ENCODE measurements at places on chromosomes 2 and 18. TPM values are rescaled to one million over a fixed set of nuclear protein-coding genes. Genes with fewer than 3 reads are reported as not detected.

- no peak for DNase-seq
- no peak overlapping the region for H3K27ac ChIP-seq
- H3K36me3 ChIP-seq: no peaks in the 10 kb centered on the region
- peaks cover 57% of the 10 kb centered on the region for H3K27me3 ChIP-seq
- H3K4me3 ChIP-seq: peak overlapping the region; percentile 28
- peaks cover 13% of the 10 kb centered on the region for H3K4me1 ChIP-seq
Observed at GRCh38 chr2:15941481-15941850, 1.1 kb downstream of the MYCN start.

- DNase-seq: no peak
- peaks cover 3% of the 10 kb centered on the region for H3K27me3 ChIP-seq
- no peaks in the 10 kb centered on the region for H3K36me3 ChIP-seq
- H3K27ac ChIP-seq: no peak overlapping the region
- no peak overlapping the region for H3K4me3 ChIP-seq
Observed at GRCh38 chr2:54687595-54688152, 35.8 kb upstream of the EML6 start.

DNA sequence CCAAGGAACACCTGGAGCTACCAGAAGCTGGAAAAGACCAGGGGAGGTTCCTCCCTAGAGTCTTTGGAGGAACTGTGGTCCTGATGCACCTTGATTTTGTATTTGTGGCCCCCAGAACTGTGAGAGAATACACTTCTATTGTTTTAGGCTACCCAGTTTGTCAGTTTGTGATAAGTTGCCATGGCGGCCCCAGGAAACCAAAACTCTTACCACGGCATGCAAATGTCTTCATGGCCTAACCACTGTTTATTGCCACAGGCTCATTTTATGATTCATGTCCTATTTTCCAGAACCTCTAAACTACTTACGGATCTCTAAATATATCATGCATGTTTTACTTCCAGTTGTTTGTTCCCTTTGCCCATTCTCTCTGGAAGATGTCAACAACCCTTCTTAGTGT is 1250.7 kb upstream of the FAM98A start:
- H3K27ac ChIP-seq: no peak overlapping the region
- H3K27me3 ChIP-seq: no peaks in the 10 kb centered on the region
- H3K36me3 ChIP-seq: no peaks in the 10 kb centered on the region
- no peak overlapping the region for H3K4me3 ChIP-seq
- no peaks in the 10 kb centered on the region for H3K4me1 ChIP-seq
- DNase-seq: no peak

DNA sequence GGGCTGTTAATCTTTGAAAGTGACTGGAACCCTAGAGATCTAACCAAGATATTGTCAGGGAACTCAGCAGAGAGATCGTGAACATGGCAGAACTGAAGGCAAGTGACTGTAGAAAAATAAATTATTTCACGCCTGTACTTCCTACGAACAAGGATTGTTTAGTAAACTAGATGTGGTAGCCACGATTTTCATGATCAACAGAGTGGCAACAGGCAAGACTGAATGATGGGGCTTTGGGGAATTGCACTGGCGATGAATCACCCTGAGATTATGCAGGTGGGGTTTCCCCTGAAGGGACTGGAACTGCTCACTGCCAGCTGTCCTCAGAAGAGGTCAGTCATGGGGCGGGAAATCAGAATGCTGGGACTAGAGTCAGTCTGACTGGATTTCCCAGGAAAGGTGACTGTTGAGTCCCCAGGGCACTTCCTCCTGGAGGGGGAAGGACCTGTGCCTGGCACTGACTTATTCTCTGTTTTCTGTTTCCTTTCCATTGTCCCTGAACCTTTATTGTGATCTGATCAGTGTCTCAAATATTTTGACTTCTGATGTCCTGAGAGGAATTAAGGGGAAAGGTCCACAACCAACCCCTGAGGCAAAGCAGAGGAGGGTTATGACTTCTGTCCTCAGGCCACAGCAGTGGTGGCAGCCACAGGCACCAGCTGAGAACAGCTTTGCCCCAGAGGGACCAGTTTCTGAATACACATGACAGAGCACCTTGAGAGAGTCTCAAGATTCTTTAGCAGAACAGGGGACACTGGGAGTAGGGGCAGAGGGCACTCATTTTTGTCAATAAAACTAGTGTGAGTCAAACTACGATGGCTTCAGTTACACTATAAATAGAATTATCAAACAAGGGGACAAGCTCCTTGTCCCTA is 70.0 kb downstream of the NAB1 start:
- DNase-seq: peak; percentile 85
- peak overlapping the region; percentile 89 for H3K27ac ChIP-seq
- H3K4me3 ChIP-seq: no peak overlapping the region
- peaks cover 42% of the 10 kb centered on the region for H3K4me1 ChIP-seq

GRCh38 chr2:96108541-96109360 is 7.6 kb downstream of the ADRA2B start:
- no peak for DNase-seq
- H3K4me3 ChIP-seq: no peak overlapping the region
- no peaks in the 10 kb centered on the region for H3K36me3 ChIP-seq
- no peaks in the 10 kb centered on the region for H3K27me3 ChIP-seq

DNA sequence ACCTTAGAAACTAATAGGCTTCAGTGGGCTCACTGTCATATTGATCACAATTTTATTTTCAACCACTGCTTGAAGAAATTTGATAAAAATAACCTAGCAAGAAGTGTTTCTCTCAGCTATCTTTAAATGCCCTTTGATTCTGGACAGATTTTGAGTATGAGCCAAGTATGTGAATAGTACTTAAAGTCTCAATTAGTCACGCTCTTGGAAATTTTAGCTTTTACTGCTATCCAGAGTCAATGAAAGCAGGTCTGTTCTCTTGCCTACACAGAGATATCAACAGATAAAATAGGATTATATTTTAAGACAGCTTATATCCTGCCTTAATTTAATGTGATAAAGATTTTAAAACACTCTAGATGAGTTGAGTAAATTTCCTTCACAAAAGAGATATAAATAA is 337.3 kb downstream of the CBLN2 start:
- H3K36me3 ChIP-seq: no peaks in the 10 kb centered on the region
- H3K27ac ChIP-seq: no peak overlapping the region
- DNase-seq: no peak
- no peaks in the 10 kb centered on the region for H3K27me3 ChIP-seq

- H3K36me3 ChIP-seq: no peaks in the 10 kb centered on the region
- DNase-seq: no peak
- H3K27me3 ChIP-seq: peaks cover 4% of the 10 kb centered on the region
- H3K4me1 ChIP-seq: no peaks in the 10 kb centered on the region
Observed at GRCh38 chr2:56613254-56613653, 429.5 kb downstream of the CCDC85A start.

- no peak overlapping the region for H3K27ac ChIP-seq
- H3K4me3 ChIP-seq: no peak overlapping the region
- DNase-seq: no peak
- no peaks in the 10 kb centered on the region for H3K27me3 ChIP-seq
Observed at GRCh38 chr2:149167001-149167780, 128.7 kb downstream of the LYPD6B start.

DNA sequence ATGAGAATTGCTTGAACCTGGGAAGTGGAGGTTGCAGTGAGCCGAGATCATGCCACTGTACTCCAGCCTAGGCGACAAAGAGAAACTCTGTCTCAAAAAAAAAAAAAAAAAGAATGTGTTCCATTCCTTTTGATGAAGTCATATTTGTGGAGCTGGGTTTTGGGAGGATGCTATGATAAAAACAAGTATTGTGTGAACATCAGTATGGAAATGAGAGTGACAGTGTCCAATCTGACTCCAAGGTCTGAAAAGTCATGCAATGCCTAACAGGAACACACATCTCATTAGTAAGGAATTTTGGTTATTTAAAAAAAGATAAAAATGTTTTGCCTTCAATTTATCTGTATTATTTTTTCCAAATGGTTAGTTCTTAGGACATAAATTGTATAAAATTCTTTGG is 11.8 kb downstream of the GCFC2 start:
- no peak overlapping the region for H3K4me3 ChIP-seq
- peaks cover 2% of the 10 kb centered on the region for H3K4me1 ChIP-seq
- peaks cover 3% of the 10 kb centered on the region for H3K36me3 ChIP-seq
- H3K27ac ChIP-seq: no peak overlapping the region

DNA sequence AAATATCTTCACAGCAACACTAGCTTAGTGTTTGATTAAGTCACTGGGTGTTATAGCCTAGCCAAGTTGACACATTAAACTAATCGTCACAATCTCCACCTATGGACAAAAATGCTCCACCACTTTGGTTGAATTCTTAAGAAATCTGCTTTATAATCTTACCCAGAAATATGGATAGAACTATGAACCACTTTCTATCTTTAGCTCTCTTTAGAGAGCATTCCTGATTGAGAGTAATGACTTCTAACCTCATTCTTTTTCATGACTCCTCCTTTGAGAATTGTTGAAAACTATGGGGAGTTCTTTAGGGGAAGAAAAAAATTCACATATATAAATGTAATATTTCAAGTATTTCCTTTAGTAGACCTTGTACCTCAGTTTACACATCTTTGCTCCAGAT is 1282.2 kb upstream of the ZEB2 start:
- H3K4me3 ChIP-seq: no peak overlapping the region
- H3K27me3 ChIP-seq: no peaks in the 10 kb centered on the region
- no peak overlapping the region for H3K27ac ChIP-seq
- peaks cover 15% of the 10 kb centered on the region for H3K4me1 ChIP-seq
- no peak for DNase-seq

- no peaks in the 10 kb centered on the region for H3K27me3 ChIP-seq
- H3K4me3 ChIP-seq: no peak overlapping the region
- DNase-seq: no peak
- no peaks in the 10 kb centered on the region for H3K4me1 ChIP-seq
- H3K36me3 ChIP-seq: no peaks in the 10 kb centered on the region
- H3K27ac ChIP-seq: no peak overlapping the region
Observed at GRCh38 chr2:140027320-140027719, 1247.1 kb upstream of the NXPH2 start.

DNA sequence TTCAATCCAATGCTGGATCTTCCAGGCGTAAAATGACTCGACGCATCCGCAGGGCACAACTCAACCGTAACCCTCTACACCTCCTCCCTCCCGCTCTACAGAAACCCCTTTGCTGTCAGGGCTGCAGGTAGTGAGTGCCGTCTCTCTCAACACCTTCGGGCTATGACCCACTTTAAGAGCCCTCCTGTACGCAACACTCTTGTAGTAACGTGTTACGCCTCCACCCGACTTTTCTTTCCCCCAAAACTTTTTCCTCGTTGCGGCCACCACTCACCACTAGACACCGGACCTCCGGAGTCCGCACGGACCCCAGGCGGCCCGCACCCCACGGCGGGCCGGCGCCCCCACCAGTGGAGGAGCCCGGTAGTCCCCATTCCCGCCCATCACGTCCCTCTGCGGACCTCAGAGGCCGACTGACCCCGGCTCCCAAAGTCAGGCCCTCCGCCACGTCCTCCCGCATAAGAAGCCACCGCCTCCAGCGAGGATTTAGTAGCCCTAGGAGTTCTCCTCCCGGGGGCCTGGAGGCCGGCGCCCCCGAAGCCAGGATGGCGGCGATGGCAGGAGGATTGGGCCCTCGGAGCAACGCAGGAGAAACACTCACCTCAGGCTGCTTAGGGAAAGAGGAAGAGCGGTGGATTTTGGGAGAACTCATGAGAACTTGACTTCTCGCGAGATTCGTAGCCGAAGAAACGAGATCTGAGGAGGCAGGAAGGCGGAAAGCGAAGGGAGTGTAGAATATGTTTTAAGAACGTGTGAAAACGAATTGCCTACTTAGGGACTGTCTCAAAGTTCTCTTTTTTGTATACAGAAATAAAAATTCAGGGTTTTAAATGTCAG is 5.0 kb upstream of the C18orf32 start:
- H3K27ac ChIP-seq: peak within 1 kb of the TSS; percentile 74
- DNase-seq: peak; percentile 99
- no peaks in the 10 kb centered on the region for H3K27me3 ChIP-seq

DNA sequence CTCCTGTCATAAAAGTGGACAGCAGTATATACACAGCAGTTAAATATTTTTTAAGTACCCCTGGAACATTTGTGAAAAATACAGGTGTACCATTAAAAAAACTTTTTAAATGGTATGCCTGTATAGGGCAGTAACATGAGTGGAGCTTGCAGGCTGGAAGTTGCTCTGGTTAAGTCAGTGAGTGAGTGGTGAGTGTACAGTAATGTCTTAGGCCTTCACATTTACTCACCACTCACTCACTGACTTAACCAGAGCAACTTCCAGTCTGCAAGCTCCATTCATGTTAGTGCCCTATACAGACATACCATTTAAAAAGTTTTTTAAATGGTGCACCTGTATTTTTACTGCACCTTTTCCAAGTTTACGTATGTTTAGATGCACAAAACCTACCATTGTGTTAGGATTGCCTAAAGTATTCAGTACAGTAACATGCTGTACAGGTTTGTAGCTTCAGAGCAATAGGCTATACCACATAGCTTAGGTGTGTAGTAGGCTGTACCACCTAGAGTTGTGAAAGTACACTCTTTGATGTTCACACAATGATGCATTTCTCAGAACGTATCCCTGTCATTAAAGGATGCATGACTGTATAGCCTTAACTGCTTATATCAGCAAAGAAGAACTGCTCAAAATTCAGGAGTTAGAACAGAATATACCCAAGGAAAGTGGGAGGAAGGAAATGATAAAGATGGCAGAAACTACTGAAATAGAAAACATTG is 112.6 kb downstream of the EHBP1 start:
- no peaks in the 10 kb centered on the region for H3K36me3 ChIP-seq
- no peak overlapping the region for H3K27ac ChIP-seq
- no peaks in the 10 kb centered on the region for H3K27me3 ChIP-seq
- H3K4me3 ChIP-seq: no peak overlapping the region
- peaks cover 5% of the 10 kb centered on the region for H3K4me1 ChIP-seq
- no peak for DNase-seq

- no peak for DNase-seq
- no peak overlapping the region for H3K27ac ChIP-seq
- no peaks in the 10 kb centered on the region for H3K27me3 ChIP-seq
- no peaks in the 10 kb centered on the region for H3K36me3 ChIP-seq
- peaks cover 7% of the 10 kb centered on the region for H3K4me1 ChIP-seq
- no peak overlapping the region for H3K4me3 ChIP-seq
Observed at GRCh38 chr2:230012267-230012884, 56.3 kb downstream of the SLC16A14 start.

GRCh38 chr2:105561401-105561800 is 162.6 kb upstream of the FHL2 start:
- no peak overlapping the region for H3K4me3 ChIP-seq
- H3K27ac ChIP-seq: no peak overlapping the region
- no peaks in the 10 kb centered on the region for H3K4me1 ChIP-seq
- H3K36me3 ChIP-seq: no peaks in the 10 kb centered on the region
- peaks cover 16% of the 10 kb centered on the region for H3K27me3 ChIP-seq
- DNase-seq: no peak

DNA sequence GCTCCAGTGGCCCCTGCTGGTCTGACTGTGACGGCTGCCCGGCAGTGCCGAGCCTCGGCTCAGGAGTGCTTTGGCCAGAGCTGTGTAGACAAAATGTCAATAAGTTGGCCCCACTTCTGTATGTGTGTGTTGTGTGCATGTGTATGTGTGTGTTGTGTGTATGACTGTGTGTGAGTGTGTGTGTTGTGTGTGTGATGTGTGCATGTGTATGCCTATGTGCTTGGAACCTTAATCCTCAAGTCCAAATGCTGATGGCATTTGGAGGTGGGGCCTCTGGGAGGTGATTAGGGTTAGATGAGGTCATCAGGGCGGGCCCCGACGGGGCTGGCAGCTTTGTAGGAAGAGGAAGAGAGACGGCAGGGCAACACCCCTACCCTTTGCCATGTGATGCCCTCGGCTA is 269.0 kb downstream of the DCDC2C start:
- no peaks in the 10 kb centered on the region for H3K36me3 ChIP-seq
- H3K4me1 ChIP-seq: no peaks in the 10 kb centered on the region
- no peaks in the 10 kb centered on the region for H3K27me3 ChIP-seq
- no peak overlapping the region for H3K4me3 ChIP-seq

LOXL3 gene
- 0.95 TPM for total RNA-seq

FBXO48 gene
- total RNA-seq: 0.83 TPM

BOLL gene
- total RNA-seq: not detected

MBD5 gene
- 34.8 TPM for total RNA-seq

PPP1R1C gene
- not detected for total RNA-seq

SLC14A1 gene
- not detected for total RNA-seq

DAPL1 gene
- not detected for total RNA-seq

ASB18 gene
- not detected for total RNA-seq

SLC5A6 gene
- total RNA-seq: 42.7 TPM
